Glomerular endothelial cell (primary cell): ENCODE measurements at places on chromosomes 4 and X. TPM values are rescaled to one million over a fixed set of nuclear protein-coding genes. Genes with fewer than 3 reads are reported as not detected.

- DNase-seq: no peak
Measured at GRCh38 chr4:961351-962230, 11.8 kb downstream of the DGKQ start.

GRCh38 chr4:148827781-148828180 is 385.6 kb upstream of the NR3C2 start:
- no peak for DNase-seq

GRCh38 chr4:80486603-80487002 is 151.1 kb downstream of the CFAP299 start:
- no peak for DNase-seq

- no peak for DNase-seq
Measured at GRCh38 chr4:19562456-19562855, 689.2 kb upstream of the SLIT2 start.

HPSE gene
- total RNA-seq: 3.5 and 6.0 TPM in 2 replicates

DNA sequence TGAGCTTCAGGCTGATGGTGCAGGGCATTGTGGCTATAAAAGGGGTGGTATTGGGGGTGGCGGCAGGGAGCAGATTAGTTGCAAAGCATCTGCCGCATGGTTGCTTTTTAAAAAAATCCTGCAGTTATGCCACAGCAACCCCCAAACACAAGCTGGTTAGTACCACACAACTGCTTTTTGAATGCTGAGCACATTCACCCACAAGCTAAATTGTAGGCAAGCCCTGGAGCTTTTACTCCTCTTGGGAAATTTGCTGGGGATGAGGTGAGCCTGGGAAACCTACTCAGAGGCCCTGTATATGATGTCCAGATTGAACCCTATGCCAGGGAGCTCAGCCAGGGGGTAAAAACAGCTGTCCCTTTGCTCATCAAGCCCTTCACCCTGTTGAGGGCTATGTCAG is 33.8 kb upstream of the TRIM2 start:
- DNase-seq: no peak

CFI gene
- 45.9 and 61.9 TPM in 2 replicates for total RNA-seq

PRR32 gene
- total RNA-seq: not detected in 2 replicates
